ENCODE measurements at places on chromosomes 16 and 17.

- DNase-seq: no peak
Measured at GRCh38 chr17:72838581-72838980, 253.9 kb downstream of the SLC39A11 start.

DNA sequence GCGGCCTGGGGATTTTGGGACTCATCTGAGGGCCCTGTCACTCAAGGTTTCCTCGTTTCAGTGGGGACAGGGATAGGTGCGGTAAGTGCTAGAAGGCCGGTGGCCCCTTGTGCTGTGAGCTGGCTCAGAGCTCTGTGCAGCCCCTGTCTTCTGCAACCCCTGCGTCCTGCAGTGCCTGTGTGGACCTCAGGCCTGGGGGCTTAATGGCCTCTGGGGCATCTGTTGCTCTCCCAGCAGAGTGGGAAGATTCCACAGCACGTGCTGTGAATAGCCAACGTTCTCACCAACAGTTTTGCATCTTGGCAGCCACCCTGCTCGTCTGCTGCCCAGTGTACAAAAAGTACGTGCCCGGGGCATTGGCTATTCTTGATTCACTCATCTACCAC lies 4.9 kb downstream of the FOXC2 start:
- no peak for DNase-seq

DNA sequence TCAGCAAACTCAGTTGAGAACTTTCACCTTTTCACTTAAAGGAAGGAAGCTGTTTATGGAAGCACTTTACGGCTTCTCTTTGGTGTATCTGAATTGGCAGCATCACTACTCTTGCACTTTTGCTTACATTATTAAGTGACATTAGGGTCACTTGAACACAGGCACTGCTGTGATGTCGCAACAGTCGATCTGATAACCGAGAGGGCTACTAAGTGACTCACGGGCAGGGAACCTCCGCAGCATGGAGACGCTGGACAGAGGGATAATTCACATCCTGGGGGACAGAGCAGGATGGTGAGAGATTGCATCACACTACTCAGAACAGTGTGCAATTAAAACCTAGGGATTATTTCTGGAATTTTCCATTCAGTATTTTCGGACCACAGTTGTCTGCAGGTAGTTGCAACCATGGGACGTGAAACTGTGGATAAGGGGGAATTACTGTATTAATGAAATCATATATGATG lies 56.5 kb downstream of the DNAH2 start:
- no peak for DNase-seq

DNA sequence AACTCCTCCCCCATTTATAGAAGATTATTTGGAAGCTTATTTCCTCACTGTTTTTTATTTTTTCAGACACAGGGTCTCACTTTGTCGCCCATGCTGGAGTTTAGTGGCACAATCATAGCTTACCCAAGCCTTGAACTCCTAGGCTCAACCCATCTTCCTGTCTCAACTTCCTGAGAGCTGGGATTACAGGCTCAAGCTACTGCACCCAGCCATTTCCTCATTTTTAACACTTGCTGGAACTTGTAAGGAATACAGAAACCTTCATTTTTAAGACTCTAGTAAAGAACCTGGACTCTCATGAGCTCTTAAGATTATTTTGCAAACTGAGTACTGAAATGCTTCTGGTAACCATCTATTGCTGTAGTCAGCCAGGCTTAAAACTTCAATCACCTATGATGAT lies 29.9 kb downstream of the KANSL1 start:
- peak; percentile 53 for DNase-seq

DNA sequence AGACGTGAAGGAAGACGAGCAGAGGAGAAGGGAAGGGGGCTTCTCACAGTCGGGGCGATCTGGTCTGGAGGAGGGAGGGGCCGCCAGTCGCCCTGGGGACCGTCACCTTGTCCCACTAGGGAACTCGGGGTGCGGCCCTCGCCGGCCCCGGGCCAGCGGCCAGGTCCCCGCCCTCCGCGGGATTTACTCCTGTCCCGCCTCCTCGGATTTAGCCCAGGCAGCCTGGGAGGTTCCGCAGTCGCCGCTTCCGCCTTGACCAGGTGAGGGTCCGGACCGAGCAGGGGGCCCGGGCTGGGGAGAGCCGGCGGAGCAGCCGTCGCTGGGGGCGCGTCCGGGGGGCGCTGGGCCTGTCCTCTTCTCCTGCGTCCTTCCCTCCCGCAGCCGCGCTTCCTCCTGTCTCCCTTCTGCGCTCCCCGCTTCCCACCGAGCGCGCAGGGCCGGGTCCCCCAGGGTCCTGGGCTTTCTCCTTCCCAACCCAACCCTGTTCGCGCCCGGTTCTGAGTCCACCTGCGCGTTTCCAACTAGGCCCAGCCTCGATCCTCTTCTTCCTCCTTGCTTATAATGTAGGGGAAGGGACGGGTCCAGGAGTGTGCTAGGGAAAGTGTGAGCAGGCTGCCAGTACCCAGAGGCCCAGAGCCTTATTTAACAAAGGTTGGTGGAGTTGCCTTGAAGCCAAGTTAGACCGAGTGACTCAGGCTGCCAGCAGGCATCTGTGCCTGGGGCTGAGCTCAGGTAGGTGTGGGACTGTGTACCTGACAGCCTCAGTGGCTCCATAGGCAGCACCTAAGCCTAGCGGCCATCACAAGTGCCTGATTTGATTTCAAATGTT lies at the start of gene TNK1:
TSS of gene TNK1 (plus strand) at position 235 of the 829 bp plus-strand sequence. CDS start 1,838 bp downstream, outside the sequence.
- no peak for DNase-seq

GRCh38 chr17:78680436-78680835 lies 101.6 kb downstream of the CYTH1 start:
- DNase-seq: no peak

GRCh38 chr16:69881141-69881540 lies 70.0 kb upstream of the CLEC18A start:
- no peak for DNase-seq

DNA sequence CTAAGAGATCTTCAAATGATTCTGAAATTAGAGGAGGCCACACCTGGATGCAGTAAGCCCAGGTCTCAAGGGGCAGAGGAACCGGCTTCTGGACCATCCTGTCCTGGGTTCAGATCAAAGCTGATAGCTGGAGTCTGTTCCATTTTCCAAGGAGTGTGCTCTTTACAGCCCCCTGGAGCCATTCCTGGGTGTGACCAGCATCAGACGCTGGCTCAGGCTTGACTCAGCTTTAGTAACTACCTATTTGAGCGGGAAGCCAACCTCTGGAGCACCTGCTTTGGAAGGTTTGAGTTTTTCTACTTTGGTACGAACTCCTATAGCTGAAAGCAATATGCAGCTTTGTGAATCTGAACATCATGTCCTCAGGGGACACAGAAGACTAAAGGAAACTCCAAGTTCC lies 12.9 kb upstream of the BBS2 start:
- no peak for DNase-seq

- no peak for DNase-seq
Measured at GRCh38 chr17:312476-313148, 40.0 kb downstream of the RPH3AL start.

GRCh38 chr16:31464348-31464769 lies 5.1 kb downstream of the ARMC5 start:
- DNase-seq: no peak

- no peak for DNase-seq
Measured at GRCh38 chr17:19613979-19614378, 34.6 kb upstream of the ALDH3A2 start.

GRCh38 chr17:72487731-72488494 lies 367.1 kb downstream of the SOX9 start:
- DNase-seq: no peak

DNA sequence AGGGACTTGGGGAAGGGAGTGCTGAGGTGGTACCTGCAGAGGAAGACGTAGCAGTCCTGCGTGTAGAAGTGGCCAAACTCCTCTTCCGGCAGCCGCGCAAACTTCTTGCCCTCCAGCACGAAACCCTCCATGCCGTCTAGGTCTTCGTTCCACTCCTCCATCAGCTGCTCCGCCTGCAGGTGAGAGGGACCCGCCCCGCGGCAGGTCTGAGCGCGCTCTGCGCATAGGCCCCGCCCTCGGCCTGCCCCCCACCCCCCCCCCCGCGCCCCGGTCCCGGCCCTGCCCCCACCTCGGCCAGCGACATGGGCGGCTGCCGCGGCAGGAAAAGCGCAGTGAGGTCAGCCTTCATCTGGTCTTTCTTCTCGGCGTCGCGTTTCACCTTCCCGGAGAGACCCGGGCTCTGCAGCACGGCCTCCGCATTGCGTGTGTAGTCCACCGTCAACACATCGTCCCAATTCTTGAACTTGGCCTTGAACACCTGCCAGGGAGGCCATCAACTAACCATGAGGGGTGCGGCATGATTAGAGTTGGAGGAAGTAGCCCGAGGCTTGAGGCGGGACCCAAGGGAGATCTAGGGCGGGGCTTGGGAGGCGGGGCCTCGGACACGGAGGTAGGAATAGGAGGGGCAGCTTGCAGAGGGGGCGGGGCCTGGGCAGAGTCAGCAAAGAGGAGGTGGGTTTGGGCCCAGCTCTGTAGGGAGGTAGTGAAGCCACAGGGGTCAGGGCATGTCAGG lies 11.5 kb downstream of the FLII start:
- no peak for DNase-seq

Measured in GF-D8 (cell line).